SK-N-MC (cell line): ENCODE measurements at places on chromosomes 1 and 21.

GRCh38 chr1:37448691-37449417 is 25.5 kb upstream of the ZC3H12A start:
- DNase-seq, result no peak

GRCh38 chr1:84506729-84507453 is 510 bp upstream of the GNG5 start:
- DNase-seq, result no peak

DNA sequence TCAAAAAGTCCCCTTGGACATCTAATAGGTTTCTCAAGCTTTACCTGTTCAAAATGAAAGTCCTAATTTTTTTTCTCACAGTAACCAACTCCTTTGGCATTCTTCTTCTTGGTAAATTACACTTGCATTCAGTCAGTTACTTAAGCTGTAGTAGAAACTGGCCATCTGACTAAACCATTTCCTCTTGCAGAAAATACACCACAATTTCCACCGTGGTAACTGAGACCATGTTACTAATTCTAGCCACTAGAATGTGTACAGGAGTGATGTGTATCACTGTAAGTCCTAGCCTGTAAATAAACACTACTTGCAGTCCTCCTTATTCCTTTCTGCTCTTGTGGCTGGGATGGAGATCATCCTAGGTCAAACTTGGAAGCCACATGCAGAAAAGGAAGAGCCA is 965.4 kb upstream of the TMPRSS15 start:
- no peak for DNase-seq

DNA sequence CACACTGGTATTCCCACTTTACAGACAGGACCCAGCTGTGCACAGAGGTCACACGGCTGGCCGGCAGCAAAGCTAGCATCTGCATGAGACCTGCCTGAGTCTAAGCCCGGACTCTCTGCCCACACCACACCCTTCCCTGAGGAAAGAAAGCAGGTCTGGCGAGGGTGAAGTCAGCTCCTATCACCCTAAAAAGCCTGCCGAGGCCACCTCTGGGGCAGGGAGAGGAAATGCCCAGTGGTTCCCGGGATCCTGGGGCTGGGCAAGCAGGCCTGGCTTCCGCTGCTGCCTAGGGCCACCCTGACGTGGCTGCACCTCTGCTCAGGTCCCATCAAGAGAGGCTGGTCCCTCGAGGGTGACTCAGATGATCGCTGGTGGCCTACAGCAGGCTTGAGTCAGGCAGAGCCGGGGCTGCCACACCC is 42.2 kb downstream of the RAP1GAP start:
- no peak for DNase-seq

DNA sequence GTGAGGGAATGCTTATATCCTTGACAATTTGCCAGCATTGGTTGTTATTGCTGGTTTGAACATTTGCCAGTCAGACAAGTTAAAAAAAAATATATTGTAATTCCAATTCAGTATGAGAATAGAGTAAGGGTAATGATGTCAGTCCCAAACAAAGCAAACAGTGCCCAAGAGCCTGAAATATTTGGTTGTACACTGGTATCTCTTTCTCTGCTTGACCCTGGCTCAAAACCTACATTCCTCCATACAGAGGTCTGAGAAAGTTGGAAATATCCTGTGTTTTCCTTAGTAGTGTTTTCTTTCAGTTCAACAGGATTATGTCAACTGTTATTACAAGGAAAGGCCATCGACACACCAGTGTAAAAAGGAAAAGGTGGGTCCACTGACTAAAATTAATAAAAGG is 145.6 kb downstream of the MRPL39 start:
- DNase-seq, result no peak

DNA sequence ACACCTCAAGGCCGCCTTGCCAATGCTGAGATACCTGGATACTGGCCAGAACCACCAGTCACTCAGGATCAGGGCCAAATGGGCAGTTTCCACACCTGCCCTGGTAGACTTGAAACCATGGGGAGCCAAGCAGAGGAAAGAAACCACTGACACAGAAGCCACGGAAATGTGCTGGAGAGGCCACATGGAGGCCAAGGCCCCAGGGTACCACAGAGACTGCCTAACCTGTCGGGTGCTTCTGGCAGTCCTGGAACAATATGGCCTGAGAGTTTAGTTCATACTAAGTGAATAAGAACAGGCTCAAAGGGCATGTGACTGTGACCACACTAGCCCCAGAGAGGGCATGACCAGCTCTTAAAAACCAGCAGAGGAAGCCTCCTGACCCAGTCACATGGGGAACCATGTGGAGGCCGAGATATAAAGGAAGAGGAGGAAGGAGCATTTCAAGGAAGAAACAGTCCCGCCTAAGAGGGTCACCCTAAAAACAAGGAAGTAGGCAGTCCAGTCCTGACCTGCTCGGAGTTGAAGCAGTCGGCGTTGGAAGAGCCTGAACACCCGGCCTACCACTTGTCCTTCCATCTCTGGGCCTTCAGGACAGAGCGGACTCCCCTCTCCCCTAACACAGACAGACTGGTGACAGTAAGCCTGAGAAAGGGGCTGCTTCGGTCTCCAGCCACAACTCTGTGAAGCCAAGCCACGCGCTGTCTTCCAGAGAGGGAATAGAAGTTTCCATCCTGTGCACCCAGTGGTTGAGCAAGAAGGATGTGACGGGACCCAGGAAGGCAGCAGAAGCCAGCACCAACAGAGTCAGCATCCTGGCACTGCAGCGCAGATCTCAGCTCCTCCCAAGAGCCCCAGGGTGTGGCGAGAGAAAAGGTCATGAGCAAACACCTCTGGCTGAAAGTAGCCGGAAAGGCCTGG is at the start of gene DENND2D:
DENND2D (minus strand) TSS at position 766 of the 921 bp plus-strand sequence; CDS start at position 579, 187 bp downstream.
- no peak for DNase-seq

DNA sequence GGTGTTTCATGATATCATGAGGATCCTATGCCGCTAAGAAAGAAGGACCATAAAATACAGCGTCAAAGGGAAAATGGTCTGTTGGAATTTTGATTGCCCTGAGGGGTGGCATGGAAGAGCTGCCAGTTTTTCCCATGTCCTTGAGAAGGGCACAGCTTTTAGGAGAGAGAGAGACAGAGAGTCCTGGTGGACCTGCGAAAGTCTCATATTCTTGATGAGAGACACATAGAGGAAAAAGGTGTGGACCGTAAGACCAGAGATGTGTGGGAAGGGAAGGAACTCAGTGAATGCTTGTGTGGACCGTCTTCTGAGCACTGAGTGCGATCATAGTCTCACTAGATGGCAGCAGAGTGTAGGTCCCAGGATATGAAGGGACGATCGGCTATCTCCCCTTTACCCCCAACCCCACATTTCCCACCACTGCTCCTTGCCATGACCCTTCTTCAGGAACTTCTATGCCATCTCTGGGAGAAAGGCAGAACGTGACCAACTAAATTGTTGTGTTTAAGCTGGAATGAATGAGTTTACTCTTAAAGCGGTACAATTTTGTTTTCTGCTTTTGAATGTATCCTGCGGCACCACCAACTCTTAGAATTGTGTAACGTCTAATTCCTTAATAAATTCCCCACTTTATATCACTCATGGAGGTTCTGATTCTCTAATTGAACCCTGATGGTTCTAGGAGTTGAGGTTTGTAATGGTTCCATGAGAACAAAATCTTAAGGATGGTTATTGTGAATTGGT is 117.7 kb downstream of the CTH start:
- no peak for DNase-seq

- no peak for DNase-seq
Measured at GRCh38 chr1:205505791-205506190, 1.3 kb downstream of the CDK18 start.

- no peak for DNase-seq
Measured at GRCh38 chr1:40076895-40077312, 20.1 kb downstream of the PPT1 start.

- no peak for DNase-seq
Measured at GRCh38 chr1:46557403-46557802, 6.0 kb upstream of the KNCN start.

DNA sequence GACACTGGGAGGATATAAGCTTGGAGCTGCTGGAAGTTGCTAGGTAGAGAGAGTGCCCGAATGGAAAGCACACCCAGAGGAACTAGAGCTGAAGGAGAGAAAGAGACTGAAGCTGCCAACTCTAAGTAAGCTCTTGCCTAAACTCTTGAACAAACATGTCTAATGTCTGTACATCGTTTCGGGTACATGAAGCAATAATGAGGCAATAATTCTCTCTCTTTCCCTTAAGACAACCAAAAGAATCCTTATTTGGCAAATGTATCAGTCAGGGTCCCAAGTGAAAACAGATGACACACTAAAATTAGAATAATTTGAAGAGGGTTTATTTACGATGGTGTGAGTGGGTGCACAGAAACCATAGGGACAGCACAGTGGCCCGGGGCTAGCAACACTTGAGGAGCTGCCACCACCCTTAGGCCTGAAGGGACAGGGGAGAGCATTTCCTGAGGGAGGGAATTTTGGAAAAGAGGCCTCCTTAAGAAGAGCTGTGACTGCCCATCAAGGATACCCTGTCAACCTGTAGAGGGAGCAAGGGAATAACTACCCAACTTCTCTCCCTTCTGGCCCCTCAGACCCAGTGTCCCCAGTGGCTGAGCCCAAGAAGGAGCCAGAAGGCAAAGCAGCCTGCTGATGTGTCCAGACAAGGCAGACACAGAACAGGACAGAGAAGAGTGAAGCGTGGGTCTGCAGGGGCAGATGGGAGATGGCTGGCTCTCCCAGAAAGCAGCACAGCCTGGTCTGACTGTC is 36.1 kb upstream of the KHDRBS1 start:
- DNase-seq, result no peak

DNA sequence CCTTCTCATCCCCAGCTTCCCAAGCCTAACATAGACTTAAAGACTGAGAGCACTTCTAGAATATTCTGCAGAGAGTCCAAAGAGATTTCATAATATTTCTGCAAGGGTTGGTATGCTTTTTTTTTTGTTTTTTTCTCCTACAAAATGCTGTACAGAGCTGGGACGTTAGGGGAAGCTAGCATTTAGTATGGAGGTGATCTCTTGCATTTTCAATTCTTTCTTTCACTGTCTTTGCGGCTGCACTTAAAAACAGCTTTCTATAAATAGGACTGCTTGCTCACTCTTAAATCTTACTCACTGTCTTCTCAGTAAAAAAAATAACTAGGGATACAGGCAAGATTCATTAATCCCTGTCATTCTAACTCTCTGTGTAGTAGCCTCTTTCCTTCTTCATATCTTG is 7.4 kb downstream of the DSCAM start:
- DNase-seq, result no peak

GRCh38 chr1:39981945-39982344 is 27.0 kb downstream of the MFSD2A start:
- DNase-seq, result no peak

GRCh38 chr1:234014208-234014607 is 109.7 kb downstream of the SLC35F3 start:
- DNase-seq, result no peak

- DNase-seq, result no peak
Measured at GRCh38 chr1:63632110-63632509, 38.9 kb downstream of the PGM1 start.

GRCh38 chr1:242211254-242212022 is 212.5 kb upstream of the MAP1LC3C start:
- no peak for DNase-seq

DNA sequence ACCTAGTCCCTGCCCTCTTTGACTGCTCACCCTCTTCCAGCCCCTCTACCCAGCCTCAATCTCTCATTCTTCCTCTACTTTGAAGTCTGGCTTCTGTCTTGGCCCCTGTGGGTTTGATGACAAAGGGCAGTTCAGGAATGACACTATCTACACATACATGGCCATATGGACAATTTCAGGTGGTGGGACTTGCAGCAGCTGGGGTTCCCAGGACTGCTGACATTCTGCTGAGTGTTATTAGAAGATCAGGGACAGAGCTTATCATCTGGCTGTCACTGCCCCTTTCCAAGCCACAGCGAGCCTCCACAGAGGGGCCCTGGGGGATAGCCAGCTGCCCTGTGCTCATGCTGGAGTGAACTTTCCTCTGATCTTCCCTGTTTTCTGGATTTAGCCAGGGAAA is 97.4 kb upstream of the IPO9 start:
- DNase-seq, result no peak

GRCh38 chr1:64318428-64318827 is 115.0 kb downstream of the UBE2U start:
- DNase-seq, result no peak

- no peak for DNase-seq
Measured at GRCh38 chr1:24020025-24020424, 39.9 kb upstream of the SRSF10 start.

- no peak for DNase-seq
Measured at GRCh38 chr1:173097001-173097400, 46.3 kb upstream of the TNFSF18 start.

DNA sequence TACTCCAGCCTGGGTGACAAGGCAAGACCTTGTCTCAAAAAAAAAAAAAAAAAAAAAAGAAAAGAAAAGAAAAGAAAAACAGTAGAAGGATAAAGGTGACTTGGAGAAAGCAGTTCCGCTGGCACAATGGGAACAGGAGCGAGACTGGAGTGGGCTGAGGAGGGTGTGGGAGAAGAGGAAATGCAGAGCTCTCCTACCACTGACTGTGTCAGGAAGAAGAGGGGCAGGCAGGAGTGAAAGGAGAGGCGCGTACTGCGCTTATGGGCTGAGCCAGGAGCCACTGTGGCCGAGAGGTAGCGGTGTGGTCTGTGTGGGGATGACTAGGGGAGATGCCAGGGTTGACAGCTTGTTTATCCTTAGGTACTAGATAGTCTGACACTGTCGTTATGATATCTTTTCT is 6.4 kb upstream of the PROK1 start:
- DNase-seq, result no peak

- DNase-seq, result no peak
Measured at GRCh38 chr1:26743426-26744059, 44.2 kb upstream of the PIGV start.

DNA sequence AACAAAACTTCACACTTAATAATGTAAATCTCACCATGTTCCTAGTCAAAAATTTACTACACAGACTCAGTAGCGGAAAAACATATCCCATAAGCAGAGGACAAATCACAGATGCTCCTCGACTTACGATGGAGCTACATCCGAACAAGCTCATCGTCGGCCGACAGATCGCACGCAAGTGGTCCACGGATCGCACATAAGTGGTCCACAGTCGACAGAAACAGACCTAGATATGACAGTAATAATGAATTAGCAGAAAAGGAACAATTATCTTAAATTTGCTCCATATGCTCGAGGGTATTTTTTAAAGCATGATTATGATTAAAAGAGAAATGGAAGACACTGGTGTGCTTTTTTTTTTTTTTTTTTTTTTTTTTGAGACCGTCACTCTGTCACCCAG is 36.3 kb downstream of the WDR4 start:
- no peak for DNase-seq

DNA sequence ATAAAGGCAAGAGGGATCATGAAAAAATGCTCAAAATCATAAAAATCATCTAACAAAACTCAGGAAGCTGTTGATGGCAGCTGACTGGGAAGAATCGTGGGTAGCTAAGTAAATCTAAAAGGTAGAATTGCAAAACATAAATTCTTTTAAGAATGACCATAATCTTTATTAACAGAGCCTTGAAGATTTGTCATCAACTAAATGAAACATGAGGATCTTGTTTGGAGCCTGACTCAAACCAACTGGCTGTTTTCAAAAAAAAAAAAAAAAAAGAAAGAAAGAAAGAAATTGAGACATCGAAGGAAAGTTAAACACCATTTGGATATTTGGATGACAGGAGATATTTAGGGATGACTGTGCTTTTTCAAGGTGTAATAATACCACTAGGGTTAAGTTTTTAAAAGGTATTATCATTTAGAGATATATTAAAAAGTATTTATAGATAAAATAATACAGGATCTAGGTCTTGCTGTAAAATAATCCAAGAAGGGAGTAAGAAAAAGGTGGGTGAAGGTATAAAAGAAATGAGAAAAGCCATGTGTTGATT is 48.6 kb downstream of the CD34 start:
- DNase-seq, result no peak
